Activated T-helper 1 cell treated with Interleukin-2 at 50 U/mL for 16 hours (primary cell): ENCODE measurements at places on chromosomes 3 and 15.

DNA sequence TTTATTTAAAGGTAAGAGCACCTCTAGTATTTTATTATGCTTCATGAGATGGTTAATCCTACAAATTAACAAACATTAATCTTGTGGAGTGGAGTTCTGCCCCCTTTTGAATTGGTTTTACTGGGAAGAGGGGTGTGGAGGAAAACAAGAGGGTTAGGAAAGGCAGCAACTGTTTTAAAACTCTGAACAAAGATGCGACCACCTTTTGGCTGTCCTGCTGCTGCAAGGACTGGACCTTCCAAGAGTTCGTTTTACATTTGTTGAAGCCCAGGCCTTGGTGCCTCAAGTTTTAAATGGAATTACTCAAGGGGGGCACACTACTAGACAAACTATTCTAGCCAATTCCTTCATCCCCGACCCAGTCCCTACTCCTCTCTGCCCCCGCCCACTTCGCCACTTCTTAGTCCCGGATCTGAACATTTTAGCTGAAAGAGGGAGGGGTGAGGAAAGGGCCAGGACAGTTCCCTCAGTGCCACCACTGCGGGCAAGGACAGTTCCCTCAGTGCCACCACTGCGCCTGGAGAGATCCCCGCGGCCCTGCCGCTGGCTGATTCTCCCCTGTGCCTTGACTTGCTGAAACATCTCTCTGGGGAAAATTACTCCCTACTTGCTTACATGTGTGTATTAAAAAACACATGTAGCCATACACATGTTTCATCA is 11.2 kb downstream of the SOX2 start:
- DNase-seq = no peak

GRCh38 chr3:117439812-117440211 is 730.2 kb downstream of the TUSC7 start:
- no peak for DNase-seq

DNA sequence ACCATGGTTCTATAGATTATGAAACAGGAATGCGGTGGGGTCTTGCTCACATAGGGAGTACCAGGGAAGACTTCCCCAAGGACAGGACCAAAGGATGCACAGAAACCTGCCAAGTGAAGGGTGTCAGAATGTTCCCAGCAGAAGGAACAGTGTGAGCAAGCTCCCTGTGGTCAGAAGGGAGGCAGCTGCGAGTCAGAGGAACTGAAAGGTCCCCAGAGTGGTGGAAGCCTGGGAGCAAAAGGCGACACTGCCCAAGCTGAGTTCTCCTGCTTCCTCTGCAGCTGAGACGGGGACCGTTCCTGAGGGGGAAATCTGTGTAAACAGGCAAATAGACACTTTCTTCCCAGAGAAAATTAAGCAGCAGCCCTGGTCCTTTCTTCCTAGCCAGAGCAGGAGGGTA is 14.2 kb upstream of the SLC6A6 start:
- no peak for DNase-seq

DNA sequence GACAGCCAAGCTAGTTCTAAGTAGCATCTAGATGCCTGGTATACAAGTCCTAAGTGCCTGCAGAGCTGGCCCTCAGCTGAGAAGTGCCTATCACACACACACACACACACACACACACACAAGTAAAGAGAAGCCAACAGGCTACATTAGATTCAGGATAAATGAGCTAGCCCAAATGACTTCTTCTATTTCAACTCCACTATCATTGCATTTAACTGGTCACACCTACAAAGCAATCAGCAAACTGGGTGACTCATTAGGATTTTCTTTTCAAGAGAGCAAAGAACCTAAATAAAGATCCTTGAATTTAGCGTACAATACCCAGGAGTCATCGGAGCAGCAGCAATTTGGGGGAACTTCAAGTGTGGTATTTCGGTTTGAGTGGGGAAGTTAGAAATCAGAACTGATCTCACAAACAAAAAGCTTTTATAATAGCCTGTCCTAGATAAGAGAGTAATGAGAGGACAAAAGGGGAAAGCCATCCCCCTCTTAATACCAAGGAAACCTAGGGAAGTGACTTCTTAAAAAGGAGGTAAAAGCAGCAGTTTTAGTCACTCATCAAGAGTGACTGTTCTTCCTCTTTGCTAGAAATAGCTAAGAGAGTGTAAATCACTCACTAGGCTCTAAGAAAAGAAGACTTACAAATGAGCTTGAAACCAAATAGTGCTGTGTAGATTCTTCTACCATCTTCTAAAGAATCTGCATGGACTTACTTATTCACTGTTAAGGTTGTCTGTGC is 112.7 kb downstream of the TNIK start:
- no peak for DNase-seq

DNA sequence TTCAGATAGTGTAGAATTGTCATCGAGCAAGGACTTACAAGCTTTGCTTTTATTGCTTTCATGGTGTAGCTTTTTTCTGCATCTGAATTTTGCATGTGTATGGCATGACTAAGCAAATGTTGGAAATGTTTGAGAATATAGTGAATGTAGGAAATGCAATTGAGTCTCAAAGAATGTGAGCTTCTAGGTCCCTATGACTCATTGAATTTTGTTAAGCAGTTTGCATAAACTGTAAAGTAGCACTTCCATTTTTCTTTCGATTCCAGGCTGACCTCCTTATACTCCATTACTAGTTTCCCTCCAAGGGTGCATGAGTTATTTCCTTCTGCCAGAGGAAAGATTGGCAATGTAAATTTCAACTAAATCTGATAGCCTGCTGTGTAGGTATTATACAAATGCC is 619.2 kb downstream of the DIPK2A start:
- no peak for DNase-seq

DNA sequence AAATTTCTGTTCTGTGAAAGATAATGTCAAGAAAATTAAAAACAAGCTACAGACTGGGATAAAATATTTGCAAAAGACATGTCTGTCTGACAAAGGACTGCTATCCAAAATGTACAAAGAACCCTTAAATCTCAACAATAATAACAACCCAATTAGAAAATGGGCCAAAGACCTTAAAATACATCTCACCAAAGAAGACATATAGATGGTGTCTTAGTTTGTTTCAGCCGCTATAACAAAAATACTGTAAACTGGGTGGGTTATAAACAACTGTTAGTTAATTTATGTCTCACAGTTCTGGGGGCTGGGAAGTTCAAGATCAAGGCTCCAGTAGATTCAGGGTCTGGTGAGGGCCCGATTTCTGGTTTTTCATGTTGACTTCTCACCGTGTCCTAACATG is 106.2 kb upstream of the AGTR1 start:
- DNase-seq = no peak

- DNase-seq = no peak
These were observed 81.4 kb upstream of the LMOD3 start for GRCh38 chr3:69203631-69204314.
